ENCODE measurements at places on chromosomes 3 and 15.
A peak's percentile ranks its signal among the peaks of the same experiment; 100 is the strongest.

DNA sequence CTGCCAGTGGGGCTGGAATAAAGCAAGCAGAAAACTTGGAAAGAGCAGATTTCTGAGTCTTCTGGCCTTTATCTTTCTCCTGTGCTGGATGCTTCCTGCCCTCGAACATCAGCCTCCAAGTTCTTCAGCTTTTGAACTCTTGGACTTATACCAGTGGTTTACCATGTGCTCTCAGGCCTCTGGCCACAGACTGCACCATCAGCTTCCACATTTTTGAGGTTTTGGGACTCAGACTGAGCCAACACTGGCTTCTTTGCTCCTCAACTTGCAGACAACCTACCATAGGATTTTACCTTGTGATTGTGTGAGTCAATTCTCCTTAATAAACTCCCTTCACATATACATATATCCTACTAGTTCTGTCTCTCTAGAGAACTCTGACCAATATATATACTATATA lies 706.6 kb downstream of the NR2F2 start:
- no peak for DNase-seq

- DNase-seq: no peak
Measured at GRCh38 chr15:71145648-71146047, 30.4 kb downstream of the THSD4 start.

- DNase-seq: peak; percentile 53
Measured at GRCh38 chr3:151328298-151328995, 902 bp downstream of the P2RY13 start.

GRCh38 chr15:27679731-27680471 lies 419.2 kb downstream of the OCA2 start:
- DNase-seq: no peak

- no peak for DNase-seq
Measured at GRCh38 chr15:63893866-63894661, 60.3 kb upstream of the HERC1 start.

DNA sequence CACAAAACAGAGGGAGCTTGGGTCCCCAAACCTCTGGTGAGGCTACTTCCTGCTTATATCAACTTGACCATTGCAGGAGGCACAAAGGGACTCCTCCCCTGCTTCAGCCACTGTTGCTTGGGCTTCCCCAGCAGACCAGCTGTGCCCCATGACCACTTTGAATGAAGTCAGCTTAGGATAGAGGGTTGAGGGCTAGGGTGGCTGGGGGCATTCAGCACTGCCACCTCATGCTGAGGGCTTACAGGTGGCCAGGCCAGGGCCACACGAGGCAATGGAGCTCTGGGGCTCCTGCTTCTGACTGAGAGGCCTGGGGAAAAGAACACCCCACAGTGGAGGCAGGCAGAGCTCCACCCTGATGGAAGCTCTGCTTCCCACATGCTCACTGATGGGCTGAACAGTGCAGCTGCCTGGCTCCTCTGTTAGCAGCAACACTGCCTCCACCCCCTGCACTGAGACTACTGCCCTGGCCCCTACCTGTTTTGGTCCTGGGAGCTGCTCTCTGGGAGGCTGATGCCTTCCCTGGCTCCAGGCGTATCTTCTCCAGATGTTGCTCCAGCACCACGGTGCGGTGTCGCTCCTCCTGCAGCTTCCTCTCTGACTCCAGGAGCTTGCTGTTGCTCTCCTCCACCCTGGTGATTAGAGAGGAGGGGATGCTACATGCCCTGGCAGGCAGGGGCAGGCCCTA lies 10.2 kb upstream of the HHATL start:
- no peak for DNase-seq

GRCh38 chr3:146375219-146375618 lies 94.1 kb downstream of the PLSCR2 start:
- no peak for DNase-seq

- DNase-seq: no peak
Measured at GRCh38 chr3:193996641-193997089, 139.3 kb upstream of the HES1 start.

GRCh38 chr3:86711634-86712033 lies 279.3 kb downstream of the VGLL3 start:
- DNase-seq: no peak

DNA sequence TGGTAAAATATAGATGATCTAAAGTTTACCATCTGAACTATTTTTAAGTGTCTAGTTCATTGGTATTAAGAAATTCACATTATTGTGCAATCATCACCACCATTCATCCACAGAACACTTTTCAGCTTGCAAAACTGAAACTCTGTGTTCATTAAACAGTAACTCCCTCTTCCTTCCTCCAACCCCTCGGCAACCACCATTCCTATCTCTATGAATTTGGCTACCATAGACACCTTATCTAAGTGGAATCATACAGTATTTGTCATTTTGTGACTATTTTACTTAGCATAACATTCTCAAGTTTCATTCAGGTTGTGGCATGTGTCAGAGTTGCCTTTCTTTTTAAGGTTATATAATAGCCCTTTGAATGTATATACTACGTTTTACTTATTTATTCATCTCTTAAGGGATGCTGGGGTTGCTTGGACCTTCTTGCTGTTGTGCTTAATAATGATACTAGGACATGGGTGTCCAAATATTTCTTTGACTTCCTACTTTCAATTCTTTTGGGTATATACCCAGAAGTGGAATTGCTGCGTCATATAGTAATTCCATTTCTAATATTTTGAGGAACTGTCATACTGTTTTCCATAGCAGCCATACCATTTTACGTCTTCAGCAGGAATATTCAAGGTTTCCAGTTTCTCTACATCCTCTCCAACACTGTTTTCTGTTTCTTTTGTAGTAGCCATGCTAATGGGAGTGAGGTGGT lies 20.9 kb downstream of the KAT2B start:
- DNase-seq: peak; percentile 85

- no peak for DNase-seq
Measured at GRCh38 chr15:77542491-77543001, 90.2 kb downstream of the LINGO1 start.

DNA sequence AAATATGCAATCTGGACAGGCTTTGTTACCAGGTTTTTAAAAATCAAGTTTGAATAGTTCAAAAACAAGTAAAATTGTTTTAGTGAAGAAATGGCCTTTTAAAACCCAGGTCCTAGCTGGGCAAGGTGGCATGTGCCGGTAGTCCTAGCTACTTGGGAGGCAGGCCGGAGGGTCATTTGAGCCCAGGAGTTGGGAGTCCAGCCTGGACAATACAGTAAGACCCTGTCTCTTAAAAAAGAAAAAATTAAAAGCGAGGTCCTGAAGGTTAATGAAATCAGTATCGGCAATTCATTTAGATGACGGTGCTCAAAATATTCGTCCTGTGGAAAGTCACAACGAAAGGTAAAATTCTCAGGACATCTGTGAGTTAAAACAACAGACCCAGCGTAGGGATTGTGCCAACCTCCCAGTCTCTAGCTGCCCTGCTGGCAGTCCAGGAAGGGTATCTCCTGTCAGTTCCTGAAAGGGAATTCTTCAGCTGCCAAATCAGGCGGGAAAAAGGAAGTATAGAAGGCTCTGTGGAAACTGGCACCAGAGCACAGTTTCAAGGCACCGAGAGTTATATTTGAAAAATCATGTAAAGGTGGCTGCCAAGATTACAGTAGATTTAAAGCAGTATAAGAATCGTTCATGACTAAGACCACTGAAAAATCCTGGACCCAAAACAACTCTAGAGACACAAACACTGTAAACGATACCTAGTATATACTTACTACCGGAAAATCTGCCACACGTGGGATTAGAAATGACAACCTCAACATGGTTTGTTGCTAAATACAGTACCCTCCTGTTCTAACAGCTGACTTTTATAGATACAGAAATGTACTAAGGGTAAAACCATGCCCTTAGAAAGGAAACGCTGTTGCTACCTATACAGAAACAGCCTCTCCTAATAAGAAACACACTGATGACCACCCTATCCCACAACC lies 1.2 kb upstream of the ABHD17C start:
- DNase-seq: peak; percentile 5

GRCh38 chr3:112456147-112456546 lies 43.1 kb downstream of the BTLA start:
- DNase-seq: no peak

DNA sequence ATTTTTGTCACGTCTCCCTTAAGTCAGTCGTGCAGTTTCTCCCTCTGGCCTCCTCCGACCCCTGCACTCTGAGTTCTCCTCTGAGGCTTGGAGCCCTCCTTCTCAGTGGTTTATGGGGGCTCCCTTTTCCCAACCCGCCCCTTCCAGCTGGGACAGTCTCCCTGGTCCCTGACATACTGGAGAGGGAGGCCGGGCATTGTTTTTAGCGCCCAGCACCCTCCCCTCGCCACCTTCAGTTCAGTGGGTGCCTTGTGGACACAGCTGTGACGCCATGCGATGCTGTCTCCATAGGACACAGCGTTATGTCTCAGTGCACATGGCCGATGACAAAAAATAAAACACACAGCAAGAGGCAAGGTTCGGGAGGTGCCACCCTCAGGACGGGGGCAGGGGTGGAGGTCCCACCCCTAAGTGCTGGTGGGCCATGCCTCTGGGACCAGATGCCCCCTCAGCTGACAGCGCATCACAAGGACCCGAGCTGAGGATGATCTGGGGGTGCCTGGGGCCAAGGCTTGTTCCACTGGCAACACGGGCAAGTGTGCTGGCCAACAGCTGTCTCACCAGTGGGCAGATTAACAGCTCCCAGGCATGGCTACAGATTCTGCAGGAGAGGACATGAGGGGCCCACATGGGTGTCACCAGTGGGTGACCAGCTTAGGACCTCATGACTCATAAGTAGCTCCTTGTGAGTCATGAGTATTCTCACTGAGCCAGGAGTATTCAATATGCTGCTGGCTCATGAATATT lies 81.6 kb downstream of the PLXNA1 start:
- no peak for DNase-seq

GRCh38 chr3:128740621-128741020 lies 14.6 kb downstream of the RAB7A start:
- no peak for DNase-seq

DNA sequence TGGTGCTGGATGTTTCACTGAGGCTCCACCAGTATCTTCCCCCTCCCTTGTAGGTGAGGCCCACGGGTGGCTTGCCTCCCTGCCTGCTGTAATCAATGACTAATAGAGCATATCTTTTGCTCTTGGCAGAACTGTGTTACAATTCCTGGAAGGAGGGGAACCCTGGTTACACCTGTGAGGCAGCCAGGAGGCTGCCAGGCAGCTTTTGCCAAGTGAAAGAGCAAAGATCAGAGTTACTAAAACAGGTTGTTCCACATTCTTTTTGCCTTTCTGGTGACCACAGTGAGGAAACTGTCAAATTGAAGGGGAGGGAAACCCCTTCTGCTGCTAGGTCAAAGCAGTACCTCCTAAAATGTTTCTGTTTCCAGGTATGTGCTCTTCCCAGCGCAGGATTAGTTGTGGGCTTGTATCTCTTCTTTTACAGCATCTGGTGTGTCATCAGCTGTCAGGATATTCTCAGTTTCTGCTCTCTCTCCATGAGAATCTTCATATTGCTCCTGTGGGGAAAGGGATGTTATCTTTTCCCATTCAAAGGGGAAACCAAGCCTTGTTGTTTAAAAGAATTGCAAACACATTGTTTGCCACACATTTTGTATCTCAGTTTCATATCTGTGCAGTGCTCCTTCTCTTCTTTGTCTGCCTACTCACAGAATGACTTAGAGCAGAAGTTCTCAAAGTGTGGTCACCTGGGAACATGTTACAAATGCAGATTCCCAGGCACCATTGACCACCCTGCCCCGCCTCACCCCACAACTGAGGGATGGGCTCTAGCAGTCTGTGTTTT lies 137.4 kb upstream of the UMPS start:
- peak; percentile 41 for DNase-seq

DNA sequence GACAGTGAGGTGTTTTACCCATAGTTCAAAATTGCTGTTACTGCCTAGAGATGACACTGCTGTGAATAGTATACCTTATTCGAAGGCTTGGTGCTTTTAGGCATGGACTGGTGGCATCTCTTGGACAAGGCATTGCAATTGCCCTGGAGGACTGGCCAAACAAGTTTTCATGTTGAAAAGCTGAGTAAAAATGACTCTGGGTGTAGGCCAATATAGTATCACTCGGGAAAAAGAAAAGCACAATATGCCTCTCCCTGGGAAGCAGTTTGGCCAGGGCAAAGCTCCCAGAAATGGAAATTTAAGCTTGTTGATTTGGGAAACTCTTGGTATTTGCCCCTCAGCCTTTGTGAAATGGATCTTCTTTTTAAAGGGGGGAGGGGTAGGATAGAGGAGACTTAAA lies 54.8 kb downstream of the ZNF609 start:
- no peak for DNase-seq

DNA sequence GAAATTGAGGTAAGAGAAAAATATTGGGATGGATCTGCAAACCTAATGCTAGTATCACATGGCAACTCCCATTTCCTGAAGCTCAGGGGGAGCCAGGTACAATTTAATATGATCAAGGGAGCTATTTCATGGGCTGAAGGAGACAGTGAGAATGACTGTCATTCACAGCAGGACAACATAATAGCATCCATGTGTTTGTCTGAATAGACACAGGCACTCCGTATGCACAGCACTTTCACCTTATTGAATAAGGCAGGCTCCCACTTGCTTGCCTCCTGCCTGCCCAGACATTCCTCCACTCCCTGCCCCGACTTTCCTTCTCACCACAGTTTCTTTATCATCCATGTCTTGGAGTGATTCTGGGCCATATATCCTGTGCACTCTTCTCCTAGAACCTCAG lies 156.6 kb upstream of the SLC24A5 start:
- DNase-seq: no peak

GRCh38 chr15:90039996-90040395 lies 38.9 kb downstream of the ZNF710 start:
- DNase-seq: no peak
